EH (cell line): ENCODE measurements at places on chromosomes 4 and X.

DNA sequence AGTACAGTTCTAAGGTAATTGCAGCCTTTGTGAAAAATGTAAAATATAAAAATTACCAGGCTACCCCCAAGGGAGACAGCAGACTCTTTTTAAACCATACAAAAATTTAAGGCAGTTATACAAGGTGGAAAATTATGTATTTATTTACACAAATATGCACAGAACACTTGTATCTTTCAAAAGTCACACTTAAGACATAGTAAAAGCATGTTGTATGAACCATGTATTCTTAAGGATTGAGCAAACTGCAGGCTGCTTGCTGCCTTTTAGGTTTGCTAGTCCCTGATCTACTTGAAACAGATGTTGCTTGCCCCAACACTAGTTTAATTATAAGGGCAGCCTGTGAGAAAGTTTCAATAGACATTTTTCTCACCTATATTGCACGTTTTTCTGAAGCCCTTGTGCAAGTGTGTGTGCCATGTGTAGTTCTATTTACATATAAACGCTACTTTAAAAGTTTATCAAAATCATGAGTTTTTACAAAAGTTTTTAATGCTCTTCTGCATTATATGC, 72.8 kb downstream of the PRSS12 start:
- peak; percentile 6 for DNase-seq

DNA sequence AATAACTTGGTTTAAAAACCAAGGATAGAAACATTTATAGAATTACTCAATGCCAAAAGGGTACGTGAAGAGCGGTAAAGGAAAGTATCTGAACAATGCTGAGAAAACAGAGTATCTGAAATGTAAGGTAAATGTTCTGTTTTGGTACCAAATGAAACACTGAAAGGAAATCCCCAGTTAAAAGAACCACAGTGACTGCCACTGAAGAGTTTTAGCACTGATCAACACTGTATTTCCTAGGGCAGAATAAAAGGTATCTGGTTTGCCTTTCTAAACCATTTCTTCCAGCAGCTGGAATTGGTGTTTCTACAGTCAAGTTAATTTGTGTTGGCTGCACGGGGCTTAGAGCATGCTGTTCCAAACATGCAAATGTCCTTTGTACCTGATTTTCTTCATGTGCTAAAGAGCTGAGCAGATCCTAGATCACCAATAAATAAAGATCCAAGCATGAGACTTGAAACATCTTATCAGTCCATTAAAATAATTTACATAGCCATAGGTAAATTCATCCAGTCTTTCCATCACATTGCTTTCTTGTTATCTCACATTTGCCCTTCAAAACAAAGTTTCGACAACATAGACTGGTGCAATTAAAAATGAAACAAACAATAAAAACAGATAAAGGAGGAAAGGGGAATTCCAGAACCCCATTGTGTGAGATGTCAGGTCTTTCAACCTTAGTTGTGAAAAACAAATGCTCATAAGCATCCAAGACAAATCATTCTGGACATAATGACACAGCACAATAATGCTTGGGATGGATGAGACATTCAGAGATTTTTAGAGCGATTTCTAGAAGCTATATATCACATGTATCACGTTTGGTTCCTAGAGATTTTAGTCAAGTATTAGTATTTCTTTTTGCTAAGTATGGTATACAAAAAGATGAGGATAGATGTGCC, 38.6 kb downstream of the MFAP3L start:
- DNase-seq: no peak

DNA sequence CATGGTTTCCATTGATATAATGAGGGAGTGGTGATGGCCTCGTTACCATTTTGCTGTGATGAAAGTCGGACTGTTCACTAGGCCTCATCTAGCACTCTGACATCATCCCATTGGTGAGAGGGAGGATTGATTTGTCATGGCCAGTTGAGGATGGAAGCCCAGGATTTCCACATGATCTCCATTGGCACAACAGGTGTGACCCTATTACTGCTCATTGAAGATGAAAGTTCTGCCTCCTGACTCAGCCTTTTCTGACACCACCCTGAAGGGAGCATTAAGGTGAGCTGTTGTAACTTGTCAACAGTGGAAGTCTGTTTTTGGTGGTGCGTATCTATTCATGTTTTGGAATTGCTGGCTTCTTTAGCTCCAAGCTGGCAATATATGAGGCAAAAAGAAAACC, 144.2 kb downstream of the PABPC4L start:
- no peak for DNase-seq

- DNase-seq: peak; percentile 19
Measured at GRCh38 chr4:121778991-121779628, 14.1 kb upstream of the SMIM43 start.

GRCh38 chr4:140568507-140569306, at the start of gene UCP1:
Gene UCP1 (minus strand): TSS chr4:140568961. CDS start chr4:140568729, 232 bp downstream.
- peak; percentile 8 for DNase-seq

GRCh38 chr4:185179488-185179887, 24.3 kb downstream of the CFAP97 start:
- no peak for DNase-seq

- DNase-seq: no peak
Measured at GRCh38 chrX:76064825-76065224, 108.0 kb upstream of the PBDC1 start.

GRCh38 chr4:139167774-139168444, 9.1 kb downstream of the ELF2 start:
- peak; percentile 66 for DNase-seq

GRCh38 chr4:15104825-15105224, 102.5 kb downstream of the CPEB2 start:
- DNase-seq: no peak

DNA sequence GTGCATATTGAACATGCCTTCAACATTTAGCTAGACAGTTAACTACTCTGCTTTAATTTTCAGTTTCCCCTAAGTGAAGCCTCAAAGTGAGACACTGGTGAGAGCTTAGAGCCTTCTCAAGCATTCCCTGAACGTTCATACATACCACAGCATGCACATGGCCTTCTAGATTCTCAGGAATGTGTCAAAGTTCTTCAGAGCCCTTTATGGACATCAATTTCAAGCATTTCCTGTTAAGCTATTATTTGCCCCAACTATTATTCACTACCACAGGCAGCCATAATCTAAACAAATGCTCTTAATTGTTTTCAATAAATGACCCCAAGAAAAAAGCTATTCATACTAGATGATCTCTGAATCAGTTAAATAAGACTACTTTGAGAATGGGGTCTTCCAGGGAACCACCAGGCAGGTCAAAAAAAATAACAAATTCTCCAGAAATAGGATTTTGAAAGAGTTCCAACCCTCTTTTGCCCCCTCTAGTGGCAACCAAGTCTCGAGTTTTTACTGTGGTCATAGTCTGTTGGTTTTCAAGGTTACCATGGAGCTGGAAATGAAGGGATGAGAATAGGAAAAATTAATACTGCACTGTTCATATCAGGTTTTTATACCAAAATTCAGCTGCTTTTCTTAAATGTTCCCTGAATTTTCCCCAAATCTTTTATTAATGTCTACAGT, 235.4 kb downstream of the RAB28 start:
- peak; percentile 88 for DNase-seq

DNA sequence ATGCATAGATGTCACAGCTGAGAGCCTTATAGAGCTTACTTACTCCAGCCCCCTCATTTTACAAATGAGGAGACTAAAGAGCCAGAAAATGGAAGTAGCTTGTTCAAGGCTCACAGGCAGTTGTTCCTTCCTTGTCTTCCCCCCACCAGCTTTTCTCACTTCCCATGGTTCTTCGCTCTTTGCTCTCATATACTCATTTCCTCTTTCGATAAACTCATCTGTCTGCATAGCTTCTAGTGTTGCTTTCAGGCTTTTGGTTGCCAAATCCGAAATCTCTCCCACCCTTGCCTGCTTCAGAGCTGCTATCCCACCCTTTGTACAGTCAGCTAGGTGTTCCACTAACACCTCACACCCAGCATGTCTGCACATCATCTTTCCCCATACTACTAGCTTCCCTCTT, 25.0 kb upstream of the GJB1 start:
- no peak for DNase-seq

DNA sequence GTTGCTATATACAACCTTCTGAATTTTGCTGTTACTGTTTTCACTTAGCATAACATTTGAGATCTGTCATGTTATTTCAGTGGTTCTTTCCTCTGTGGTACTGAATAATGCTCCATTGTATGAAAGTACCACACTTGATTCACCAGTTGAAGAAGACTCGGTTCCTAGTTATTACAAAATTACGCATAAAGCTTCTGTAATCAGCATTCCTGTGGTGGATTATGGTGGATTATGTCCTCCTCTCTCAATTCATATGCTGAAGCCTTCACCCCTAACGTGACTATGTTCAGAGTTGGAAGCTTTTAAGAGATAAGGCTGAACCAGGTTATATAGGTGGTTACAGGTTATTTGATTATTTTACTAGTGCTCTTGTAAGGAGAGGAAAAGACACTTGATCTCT, 2143.5 kb upstream of the AGA start:
- DNase-seq: no peak

- no peak for DNase-seq
Measured at GRCh38 chrX:114500622-114501021, 83.3 kb upstream of the HTR2C start.

DNA sequence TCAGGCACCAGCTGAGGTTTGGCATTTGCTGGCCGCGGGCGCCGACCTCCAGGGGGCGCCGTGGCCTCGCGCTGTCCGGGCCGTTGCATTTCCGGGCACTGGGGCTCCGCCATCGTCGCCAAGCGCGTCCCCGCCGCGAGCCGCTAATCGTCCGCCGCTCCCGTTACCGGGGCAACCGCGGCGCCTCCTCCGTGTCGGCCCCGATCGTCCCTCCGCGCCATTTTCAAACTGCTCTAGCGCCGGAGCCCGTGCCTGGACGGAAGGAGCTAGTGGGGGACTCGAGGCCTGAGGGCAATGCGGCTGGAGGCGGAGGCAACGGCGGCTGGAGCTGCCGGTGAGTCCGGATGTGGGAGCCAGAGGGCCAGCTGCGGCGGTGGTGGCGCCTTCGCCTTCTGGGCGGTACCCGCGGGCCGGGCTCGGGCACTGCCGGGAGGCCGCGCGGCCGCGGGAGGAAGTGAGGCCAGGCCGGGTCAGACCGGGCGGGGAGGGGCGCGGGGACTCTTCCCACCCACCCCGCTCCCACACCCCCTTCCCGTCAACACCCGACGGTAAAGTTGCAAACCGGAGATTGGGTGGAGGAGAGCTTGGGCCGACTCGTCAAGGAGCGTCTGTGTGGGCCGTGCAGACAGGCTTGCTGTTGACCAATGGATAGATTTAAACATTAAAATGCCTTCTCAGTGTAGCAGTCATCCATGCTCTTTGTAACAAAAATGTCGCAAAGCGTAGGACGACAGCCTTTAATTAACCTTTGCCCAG, at the start of gene CEP135:
TSS of gene CEP135 (plus strand) at position 220 of the 756 bp plus-strand sequence. CDS start 3,186 bp downstream, outside the sequence.
- peak; percentile 94 for DNase-seq

GRCh38 chr4:35867057-35867456, 377.3 kb downstream of the ARAP2 start:
- DNase-seq: no peak

- DNase-seq: no peak
Measured at GRCh38 chr4:3702561-3703221, 63.5 kb upstream of the ADRA2C start.

GRCh38 chr4:43765514-43765913, 683.1 kb downstream of the KCTD8 start:
- no peak for DNase-seq

DNA sequence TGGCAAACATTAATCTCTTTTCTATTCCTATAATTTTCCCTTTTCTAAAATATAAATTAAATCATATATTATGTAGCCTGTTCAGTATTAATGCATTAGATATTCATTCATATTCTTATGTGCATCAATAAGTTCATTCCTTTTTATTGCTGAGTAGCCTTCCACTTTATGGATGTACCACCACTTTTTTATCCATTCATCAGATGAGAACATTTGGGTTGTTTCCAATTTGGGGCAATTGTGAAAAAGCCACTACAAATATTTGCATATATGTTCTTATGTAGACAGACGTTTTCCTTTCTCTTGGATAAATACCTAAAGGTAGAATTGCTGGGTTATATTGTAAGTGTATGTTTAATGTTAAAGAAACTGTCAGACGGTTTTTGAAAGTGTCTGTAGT, 79.4 kb upstream of the MAPK10 start:
- DNase-seq: no peak
